Mesothelial cell of epicardium (in vitro differentiated cells): ENCODE measurements at places on chromosomes 1 and 21.

- no peak for DNase-seq
- no peak overlapping the region for H3K27ac ChIP-seq
- H3K4me1 ChIP-seq, result peaks cover 44% of the 10 kb centered on the region
- peaks cover 22% of the 10 kb centered on the region for H3K36me3 ChIP-seq
- H3K27me3 ChIP-seq, result no peaks in the 10 kb centered on the region
These were observed 27.4 kb downstream of the MRPS6 start for GRCh38 chr21:34100790-34101189.

- H3K4me1 ChIP-seq, result peaks cover 8% of the 10 kb centered on the region
- H3K27ac ChIP-seq, result no peak overlapping the region
- DNase-seq, result no peak
- H3K36me3 ChIP-seq, result no peaks in the 10 kb centered on the region
- H3K4me3 ChIP-seq, result no peak overlapping the region
These were observed 171.7 kb upstream of the ST6GALNAC5 start for GRCh38 chr1:76695535-76695934.

DNA sequence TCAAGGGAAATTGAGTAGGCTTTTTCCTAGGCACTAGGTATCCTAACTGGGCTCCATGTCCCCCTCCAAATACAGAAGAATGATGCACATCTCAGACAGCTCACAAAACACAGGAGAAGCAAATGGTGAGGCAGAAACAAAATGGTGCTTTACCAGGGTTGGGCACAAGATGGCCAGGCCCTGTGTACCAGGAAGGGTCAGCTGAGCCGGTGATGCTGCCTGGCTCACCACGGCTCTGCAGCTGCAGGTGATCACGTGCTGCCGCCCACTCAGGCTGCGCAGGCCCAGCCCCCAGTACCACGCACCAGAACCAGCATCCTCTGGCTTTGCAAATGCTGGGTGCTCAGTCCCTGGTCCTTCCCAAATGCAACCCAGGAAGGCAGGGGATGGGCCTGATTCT lies 993 bp upstream of the DSCAM start:
- peaks cover 6% of the 10 kb centered on the region for H3K4me1 ChIP-seq
- H3K27me3 ChIP-seq, result peaks cover 25% of the 10 kb centered on the region
- H3K27ac ChIP-seq, result no peak overlapping the region
- no peak overlapping the region for H3K4me3 ChIP-seq
- H3K36me3 ChIP-seq, result no peaks in the 10 kb centered on the region
- DNase-seq, result no peak

GRCh38 chr21:15011967-15012366 lies 52.8 kb downstream of the NRIP1 start:
- peaks cover 24% of the 10 kb centered on the region for H3K4me1 ChIP-seq
- no peak overlapping the region for H3K4me3 ChIP-seq
- H3K27me3 ChIP-seq, result no peaks in the 10 kb centered on the region
- no peak for DNase-seq

- H3K36me3 ChIP-seq, result no peaks in the 10 kb centered on the region
- H3K27me3 ChIP-seq, result peaks cover 35% of the 10 kb centered on the region
- peaks cover 14% of the 10 kb centered on the region for H3K4me1 ChIP-seq
- H3K4me3 ChIP-seq, result no peak overlapping the region
These were observed 99.4 kb downstream of the KCNJ15 start for GRCh38 chr21:38355992-38356781.

DNA sequence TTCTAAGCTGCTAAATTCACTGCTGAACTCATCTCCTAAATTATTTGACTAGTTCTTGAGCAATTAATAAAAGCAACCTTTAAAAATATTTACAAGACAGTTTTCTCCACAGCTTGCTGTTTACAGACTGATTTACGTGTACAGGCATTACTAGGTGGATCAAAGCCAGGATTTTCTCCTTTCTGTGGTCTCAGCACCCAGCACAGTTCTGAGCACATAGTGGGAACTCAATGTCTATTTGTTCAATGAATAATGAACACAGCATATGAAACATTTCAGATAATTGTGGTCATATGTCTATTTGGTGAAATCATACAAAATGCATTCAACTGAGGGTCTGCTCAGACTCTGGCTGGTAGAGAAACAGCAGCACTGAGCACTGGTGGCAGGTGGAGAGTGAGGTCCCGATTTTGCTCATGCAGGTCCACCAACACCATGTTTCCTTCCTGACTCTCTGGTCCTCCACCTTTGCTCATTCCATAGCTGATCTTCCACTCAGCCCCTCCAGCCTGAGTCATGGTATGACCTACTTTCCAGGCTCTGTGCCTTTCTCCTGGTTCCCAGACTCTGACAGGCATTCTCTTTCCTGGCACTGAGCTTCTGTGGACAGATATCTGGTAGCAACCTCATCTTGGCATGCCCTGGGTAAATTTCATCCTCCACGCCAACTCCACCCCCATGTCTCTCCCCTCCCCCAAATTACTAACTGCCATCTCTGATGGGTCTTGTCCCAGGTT lies 311.3 kb downstream of the TGFB2 start:
- no peaks in the 10 kb centered on the region for H3K36me3 ChIP-seq
- H3K27me3 ChIP-seq, result no peaks in the 10 kb centered on the region
- H3K4me1 ChIP-seq, result peaks cover 36% of the 10 kb centered on the region
- H3K4me3 ChIP-seq, result no peak overlapping the region

DNA sequence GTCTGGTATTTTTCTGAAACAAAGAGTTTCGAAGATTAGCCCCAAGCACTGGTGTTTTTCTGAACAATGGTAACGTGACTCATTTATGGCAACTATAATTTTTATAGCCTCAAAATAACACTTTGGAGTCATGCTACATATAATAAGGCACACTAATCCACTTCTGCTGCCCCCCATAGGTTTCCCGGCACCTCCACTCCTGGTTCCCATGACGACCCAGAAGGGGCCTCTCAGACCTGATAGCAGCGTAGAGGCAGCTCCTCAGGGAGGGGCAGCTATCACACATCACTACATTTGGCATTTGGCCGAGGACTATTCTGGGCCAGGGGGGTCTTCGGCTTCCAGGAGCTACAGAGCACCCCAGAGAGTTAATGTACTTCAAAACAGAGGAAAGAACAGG lies 23.3 kb downstream of the CAPN8 start:
- H3K27me3 ChIP-seq, result peaks cover 18% of the 10 kb centered on the region
- H3K36me3 ChIP-seq, result no peaks in the 10 kb centered on the region
- peaks cover 3% of the 10 kb centered on the region for H3K4me1 ChIP-seq

DNA sequence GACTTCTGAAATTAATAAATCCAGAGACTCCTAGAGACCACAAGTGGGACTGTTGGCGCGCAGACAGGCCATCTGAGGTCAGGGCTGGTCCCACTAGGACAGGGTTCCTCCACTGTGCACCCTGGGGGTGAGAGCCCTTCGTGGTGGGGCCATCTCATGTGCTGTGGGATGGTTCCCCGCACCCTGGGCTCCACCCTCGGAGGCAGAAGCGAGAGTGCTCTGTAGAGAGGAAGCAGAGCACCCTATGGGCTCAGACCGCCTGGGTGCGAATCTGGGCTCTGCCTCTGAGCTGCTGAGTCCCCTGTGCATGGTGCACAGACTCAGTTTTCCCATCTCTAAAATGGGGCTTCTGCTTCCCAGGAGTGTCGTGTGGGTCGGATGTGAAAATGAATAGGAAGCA lies 227.3 kb downstream of the NPHP4 start:
- H3K27ac ChIP-seq, result no peak overlapping the region
- DNase-seq, result no peak
- peaks cover 15% of the 10 kb centered on the region for H3K27me3 ChIP-seq
- H3K36me3 ChIP-seq, result no peaks in the 10 kb centered on the region

DNA sequence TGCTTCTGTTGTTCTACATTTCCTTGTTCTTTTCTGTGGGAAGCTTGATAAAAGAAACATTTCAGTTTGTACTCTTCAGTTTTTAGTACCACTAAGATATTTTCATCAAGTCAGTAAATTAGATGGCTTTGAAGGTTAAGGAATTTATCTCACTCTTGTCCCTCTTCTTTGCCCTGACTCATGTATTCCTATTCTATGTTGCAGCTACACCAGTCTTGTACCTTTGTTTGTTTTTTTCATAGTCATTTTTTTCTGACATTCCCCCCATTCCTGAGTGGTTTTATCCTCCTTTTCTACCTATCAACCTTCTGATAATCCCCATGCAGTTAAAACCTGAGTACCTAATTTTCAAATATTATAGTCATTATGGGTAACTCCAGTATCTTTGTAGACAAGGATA lies 65.4 kb downstream of the MAST2 start:
- no peak for DNase-seq
- H3K36me3 ChIP-seq, result no peaks in the 10 kb centered on the region
- H3K4me3 ChIP-seq, result no peak overlapping the region
- H3K27ac ChIP-seq, result no peak overlapping the region

DNA sequence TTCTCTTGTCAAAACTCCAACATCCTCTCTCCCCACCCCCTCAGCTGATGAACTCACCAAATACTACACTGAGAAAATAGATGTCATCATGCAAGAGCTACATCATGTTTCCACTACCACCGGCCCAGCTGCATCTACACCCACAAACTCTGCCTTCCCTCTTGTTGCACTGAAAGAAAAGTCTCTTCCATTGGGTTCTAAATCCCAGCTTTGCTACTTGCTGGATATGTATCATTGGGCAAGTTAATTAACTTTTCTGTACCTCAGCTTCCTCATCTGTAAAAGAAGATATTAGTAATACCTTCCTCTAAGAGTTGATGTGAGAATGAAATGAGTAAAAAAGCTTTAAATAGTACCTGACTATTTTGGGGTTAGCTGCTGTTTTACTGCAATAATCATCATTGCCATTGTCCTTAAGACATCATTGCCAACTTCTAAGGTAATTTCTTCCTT lies 108.6 kb downstream of the OLFML2B start:
- no peaks in the 10 kb centered on the region for H3K27me3 ChIP-seq
- H3K27ac ChIP-seq, result no peak overlapping the region
- peaks cover 15% of the 10 kb centered on the region for H3K4me1 ChIP-seq
- DNase-seq, result no peak

- no peak overlapping the region for H3K4me3 ChIP-seq
- no peaks in the 10 kb centered on the region for H3K36me3 ChIP-seq
- peaks cover 4% of the 10 kb centered on the region for H3K4me1 ChIP-seq
- no peak overlapping the region for H3K27ac ChIP-seq
- peaks cover 7% of the 10 kb centered on the region for H3K27me3 ChIP-seq
These were observed 217.4 kb upstream of the KCNK2 start for GRCh38 chr1:214864896-214865688.

GRCh38 chr1:64495878-64496277 lies 25.9 kb downstream of the CACHD1 start:
- peaks cover 30% of the 10 kb centered on the region for H3K4me1 ChIP-seq
- no peak overlapping the region for H3K4me3 ChIP-seq
- no peaks in the 10 kb centered on the region for H3K36me3 ChIP-seq
- no peaks in the 10 kb centered on the region for H3K27me3 ChIP-seq

DNA sequence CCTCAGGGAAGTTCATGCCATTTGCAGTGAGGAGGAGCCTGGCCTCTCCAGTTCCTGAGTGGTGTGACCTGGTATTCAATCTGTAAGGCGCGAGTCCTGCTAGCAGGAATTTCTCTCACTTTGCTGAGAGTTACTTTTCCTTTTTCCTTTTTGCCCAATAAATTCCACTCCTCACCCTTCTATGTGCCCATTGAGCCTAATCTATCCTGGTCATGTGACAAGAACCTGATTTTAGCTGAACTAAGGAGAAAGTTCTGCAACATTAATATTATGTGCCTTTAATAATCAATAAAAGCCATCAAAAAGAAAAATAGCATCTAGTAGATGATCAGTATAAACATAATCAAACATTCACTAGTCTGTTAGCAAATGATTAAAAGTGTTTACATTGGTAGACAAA lies 136.1 kb upstream of the POGK start:
- H3K27me3 ChIP-seq, result no peaks in the 10 kb centered on the region
- H3K4me3 ChIP-seq, result no peak overlapping the region
- H3K4me1 ChIP-seq, result peaks cover 34% of the 10 kb centered on the region
- no peak overlapping the region for H3K27ac ChIP-seq

DNA sequence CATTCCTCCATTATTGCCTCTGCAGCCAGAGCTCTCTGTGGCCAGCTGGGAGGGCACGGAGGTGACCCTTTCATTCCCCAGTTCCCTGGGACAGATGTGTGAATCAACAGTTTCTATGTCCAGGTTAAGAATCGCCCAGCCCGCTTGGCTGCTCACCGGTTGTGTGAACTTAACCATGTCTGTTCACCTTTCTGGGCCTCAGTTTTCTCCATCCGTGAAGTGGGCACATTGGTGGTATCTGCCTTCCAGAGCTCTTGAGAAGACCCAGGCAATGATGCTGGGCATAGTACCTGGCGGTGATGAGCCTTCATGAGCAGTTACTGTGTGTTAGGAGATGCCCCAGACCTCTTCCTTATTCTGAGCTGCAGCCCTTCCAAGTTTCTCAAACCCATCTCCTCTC lies 238.3 kb downstream of the MATN1 start:
- H3K27me3 ChIP-seq, result peaks cover 6% of the 10 kb centered on the region
- H3K36me3 ChIP-seq, result no peaks in the 10 kb centered on the region
- no peak for DNase-seq
- H3K27ac ChIP-seq, result no peak overlapping the region
- H3K4me3 ChIP-seq, result no peak overlapping the region
- no peaks in the 10 kb centered on the region for H3K4me1 ChIP-seq

DNA sequence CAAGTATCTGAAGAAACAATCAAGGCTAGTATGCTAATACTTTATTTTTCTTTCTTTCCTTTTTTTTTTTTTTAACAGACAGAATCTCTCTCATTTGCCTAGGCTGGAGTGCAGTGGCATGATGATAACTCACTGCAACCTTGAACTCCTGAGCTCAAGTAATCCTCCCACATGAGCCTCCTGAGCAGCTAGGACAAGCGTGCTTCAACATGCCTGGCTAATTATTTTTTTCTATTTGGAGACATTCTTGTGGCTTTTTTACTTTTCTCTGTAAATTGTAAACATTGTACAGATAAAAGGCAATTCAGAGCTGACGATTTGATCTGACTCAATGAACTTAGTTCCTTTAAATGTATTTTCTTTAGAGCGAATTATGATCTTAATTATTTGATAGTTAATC lies 41.4 kb downstream of the CCDC18 start:
- H3K4me1 ChIP-seq, result peaks cover 15% of the 10 kb centered on the region
- H3K27ac ChIP-seq, result peak overlapping the region; percentile 81
- H3K27me3 ChIP-seq, result no peaks in the 10 kb centered on the region

GRCh38 chr1:198848206-198848605 lies 209.4 kb downstream of the PTPRC start:
- peaks cover 38% of the 10 kb centered on the region for H3K36me3 ChIP-seq
- DNase-seq, result no peak
- peak overlapping the region; percentile 86 for H3K27ac ChIP-seq
- peaks cover 19% of the 10 kb centered on the region for H3K4me1 ChIP-seq
- H3K4me3 ChIP-seq, result no peak overlapping the region

- H3K4me3 ChIP-seq, result no peak within 1 kb of the TSS
- H3K27me3 ChIP-seq, result no peaks in the 10 kb centered on the region
- H3K27ac ChIP-seq, result no peak within 1 kb of the TSS
These were observed at the start of gene LCE1E for GRCh38 chr1:152786077-152786476. TSS of gene LCE1E (plus strand) at chr1:152786257. CDS start at chr1:152787300, 1,043 bp downstream.

- H3K4me1 ChIP-seq, result no peaks in the 10 kb centered on the region
- no peak overlapping the region for H3K4me3 ChIP-seq
- H3K36me3 ChIP-seq, result no peaks in the 10 kb centered on the region
- H3K27me3 ChIP-seq, result no peaks in the 10 kb centered on the region
- no peak for DNase-seq
- no peak overlapping the region for H3K27ac ChIP-seq
These were observed 1514.2 kb downstream of the MRPL39 start for GRCh38 chr21:24093032-24093431.
